HS-5 (cell line): ENCODE measurements at places on chromosomes 16 and 17.

DNA sequence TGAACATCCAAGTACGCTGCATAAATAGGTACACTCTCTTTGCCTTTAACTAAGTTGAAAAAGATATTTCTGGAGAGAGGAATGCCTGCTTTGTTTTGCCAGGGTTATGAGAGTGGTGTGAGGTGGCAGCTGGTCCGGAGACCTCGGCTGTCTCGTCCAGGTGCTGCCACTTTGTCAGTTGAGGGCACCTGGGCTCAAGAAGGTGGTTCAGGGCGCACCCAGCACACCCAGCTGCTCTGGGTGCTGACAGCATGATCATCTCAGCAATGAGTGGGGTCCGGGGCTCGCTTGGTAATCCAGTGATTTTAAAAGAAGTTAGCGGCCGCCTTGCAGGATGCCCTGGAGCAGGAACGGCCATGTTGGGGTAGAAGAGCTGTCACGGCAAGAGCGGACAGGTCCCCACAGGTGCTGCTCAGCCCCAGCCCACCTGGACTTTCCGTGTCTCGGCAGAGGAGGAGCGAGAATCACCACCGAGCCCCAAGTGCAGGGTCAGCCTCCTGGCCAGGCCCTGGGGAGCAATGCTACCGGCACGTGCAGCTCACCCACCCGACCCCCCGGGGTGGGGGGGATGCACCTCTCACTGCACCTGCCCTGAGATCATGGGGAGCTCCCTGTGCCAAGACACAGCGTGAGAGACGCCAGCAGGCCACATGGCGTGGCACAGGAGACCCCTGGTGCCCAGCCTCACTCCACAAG lies 67.4 kb upstream of the CHMP6 start:
- no peak for DNase-seq

DNA sequence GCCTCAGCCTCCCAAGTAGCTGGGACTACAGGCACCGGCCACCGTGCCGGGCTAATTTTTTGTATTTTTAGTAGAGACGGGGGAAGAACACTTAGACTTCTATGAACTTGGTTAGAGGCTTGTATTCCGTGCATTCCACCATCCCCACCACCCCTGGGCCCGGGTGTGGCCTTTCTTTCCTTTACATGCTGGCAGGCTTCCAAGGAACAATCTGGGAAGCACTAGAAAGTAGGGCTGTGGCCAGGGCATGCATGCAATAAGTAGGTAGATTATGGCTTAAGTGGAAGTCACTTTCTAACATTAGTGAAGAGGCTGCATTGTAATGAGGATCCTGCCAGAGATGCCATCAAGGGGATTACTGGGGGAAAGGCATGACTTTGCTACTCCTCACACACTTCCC lies 171.6 kb downstream of the SHISA6 start:
- no peak for DNase-seq

GRCh38 chr16:56824331-56824730 lies 40.7 kb upstream of the SLC12A3 start:
- no peak for DNase-seq

DNA sequence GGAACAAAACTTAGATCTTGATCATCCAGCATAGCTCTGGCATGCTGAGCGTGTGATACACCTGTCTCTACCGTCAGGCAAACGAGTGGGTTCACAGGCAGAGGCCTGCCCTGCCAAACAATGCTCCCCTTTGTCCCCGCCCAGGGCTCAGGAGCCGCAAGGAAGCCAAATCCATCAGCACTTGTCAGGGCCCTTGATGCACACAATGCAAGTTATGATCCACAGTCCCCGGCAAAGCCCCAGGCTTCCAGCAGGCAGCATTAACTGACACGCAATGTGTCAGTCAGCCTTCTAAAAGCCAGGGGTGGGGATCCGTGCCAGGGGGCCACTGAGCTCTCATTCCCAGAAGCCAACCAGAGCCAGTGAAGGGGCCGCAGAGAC lies 460.9 kb downstream of the SLC39A11 start:
- DNase-seq: no peak

GRCh38 chr17:61397086-61397842 lies 2.4 kb upstream of the TBX2 start:
- no peak for DNase-seq

GRCh38 chr17:81097943-81098308 lies 63.0 kb downstream of the BAIAP2 start:
- DNase-seq: no peak

- DNase-seq: no peak
Measured at GRCh38 chr16:82364690-82365089, 194.7 kb upstream of the MPHOSPH6 start.

DNA sequence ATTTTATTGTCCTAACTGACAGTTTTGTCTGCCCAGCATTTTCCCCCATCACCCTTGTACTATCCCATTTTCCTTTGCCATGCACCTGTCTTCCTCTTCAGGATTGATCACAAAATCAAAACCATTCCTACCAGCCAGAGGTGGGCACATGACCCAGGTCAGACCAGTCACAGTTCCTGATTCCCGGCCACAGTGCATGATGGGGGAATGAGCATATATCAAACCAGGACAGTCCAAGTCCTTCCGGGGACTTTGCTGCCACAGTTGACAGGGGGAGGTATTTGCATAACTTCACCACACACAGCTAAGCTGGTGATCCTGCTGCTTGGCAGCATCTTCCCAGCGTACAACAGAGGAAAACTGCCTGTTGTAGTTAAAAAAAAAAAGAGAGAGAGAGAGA lies 493.9 kb downstream of the WWOX start:
- DNase-seq: no peak

- DNase-seq: no peak
Measured at GRCh38 chr16:7745276-7745675, 412.6 kb downstream of the RBFOX1 start.

DNA sequence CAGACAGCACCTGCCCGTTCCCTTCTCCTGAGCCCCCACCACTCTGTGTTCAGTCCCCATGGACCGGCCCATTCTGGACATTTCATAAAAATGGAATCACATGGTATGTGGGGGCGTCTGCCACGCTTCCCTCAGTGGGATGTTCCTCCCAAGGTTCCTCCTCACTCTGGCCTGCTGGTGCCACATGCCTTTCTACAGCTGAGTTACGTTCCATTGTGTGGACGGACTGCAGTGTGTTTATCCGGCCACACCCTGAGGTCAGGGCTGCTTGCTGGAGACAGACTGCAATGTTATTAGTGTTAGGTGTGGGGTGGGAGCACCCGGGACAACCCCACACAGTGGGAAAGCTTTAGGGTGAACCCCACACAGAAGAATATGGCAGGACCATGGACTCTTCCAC lies 5.9 kb upstream of the AATK start:
- DNase-seq: no peak

- DNase-seq: no peak
Measured at GRCh38 chr17:72357764-72358365, 237.0 kb downstream of the SOX9 start.

- peak; percentile 59 for DNase-seq
Measured at GRCh38 chr17:12618557-12618956, 47.1 kb upstream of the MYOCD start.

- no peak for DNase-seq
Measured at GRCh38 chr17:12579288-12579687, 86.4 kb upstream of the MYOCD start.

- DNase-seq: no peak
Measured at GRCh38 chr17:72657467-72658317, 434.8 kb downstream of the SLC39A11 start.

GRCh38 chr17:74670329-74670728 lies 42.4 kb downstream of the CD300LF start:
- no peak for DNase-seq

- DNase-seq: no peak
Measured at GRCh38 chr17:1109606-1110540, 69.9 kb downstream of the ABR start.

DNA sequence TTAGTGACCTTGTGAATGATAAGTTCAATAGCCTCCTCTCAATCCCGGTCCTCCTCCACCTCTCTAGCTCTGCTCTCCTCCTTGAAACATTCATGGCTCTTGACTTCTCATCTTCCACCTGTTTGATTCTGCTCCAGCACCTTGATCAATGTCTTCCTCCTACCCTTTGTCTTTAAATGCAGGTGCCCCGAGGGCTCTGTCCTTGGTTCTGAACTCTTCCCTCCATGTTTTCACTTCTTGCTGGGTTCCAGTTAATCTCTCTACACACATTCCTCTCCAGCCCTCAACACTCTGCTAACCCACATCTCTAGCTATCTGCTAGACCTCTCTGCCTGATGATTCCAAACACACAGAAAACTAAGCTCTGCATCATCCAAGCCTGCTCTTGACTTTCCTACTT lies 13.4 kb downstream of the CD300E start:
- no peak for DNase-seq

DNA sequence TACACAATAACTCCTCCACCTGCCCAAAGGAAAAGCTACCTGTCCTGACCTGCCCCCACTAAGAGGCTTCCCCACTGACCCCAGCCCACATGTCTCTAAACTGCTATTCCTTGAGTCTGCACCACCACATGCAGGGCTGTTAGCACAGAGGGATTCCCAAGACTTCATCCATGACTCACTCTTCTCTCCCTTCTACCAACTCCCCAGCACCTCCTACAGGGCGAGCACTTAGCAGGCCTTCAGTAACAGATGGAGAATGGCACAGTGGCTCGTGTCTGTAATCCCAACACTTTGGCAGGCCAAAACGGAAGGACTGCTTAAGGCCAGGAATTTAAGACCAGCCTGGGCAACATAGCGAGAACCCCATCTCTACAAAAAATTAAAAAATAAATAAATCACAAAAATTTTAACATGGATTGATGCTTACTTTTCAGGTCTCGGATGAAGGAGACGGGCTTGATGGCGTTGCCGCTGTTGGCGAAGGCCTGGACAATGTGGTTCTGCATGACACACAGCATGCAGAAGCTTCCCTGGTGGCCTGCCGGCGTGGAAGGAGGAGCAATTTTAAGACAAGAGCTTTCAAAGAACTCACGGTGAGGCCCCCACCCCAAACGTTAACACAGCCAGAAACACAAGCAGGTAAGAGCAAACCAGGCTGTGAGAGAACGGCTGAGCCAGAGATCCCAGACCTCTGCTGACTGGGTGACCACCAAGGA lies 12.0 kb downstream of the USP36 start:
- DNase-seq: no peak

GRCh38 chr16:16983582-16983981 lies 487.2 kb downstream of the XYLT1 start:
- DNase-seq: no peak

- DNase-seq: no peak
Measured at GRCh38 chr17:67051155-67051538, 6.8 kb downstream of the CACNG1 start.

DNA sequence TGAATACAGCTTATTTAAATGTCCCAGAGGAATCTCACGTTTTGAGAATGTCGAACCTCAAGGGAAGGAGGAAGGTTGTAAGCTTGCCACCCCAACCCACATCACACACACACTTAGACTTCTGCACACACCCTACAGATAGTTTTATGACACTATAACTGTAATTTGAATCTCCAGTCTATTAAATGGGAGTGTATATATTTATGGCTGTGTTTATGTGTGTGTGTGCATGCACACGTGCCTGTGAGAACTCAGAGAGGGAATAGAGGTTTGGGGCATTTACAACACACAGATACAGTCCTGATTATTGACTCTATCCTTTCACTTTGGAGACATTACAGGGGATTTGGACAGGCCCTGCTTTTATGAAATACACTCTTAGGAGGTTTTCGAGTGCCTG lies 171.5 kb upstream of the MAF start:
- no peak for DNase-seq

DNA sequence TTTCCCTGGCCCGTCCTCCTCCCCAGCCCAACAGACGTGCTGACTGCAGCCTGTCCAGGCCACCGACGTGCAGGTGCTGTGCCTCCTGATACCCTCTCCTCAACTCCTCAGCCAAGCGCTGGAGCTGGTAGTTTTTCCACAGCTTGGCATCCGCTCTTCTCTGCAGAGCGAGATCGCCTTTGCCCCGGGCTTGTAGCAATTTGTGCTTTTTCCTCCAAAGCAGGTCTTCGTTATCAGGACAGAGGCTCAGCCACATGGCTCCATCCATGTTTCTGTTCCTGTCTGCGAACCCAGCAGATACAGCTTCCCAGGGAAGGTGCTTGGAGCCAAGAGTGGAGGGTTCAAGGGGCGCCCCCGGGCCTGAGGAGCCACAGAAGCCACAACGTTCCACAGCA lies 10.9 kb downstream of the CEP295NL start:
- no peak for DNase-seq

DNA sequence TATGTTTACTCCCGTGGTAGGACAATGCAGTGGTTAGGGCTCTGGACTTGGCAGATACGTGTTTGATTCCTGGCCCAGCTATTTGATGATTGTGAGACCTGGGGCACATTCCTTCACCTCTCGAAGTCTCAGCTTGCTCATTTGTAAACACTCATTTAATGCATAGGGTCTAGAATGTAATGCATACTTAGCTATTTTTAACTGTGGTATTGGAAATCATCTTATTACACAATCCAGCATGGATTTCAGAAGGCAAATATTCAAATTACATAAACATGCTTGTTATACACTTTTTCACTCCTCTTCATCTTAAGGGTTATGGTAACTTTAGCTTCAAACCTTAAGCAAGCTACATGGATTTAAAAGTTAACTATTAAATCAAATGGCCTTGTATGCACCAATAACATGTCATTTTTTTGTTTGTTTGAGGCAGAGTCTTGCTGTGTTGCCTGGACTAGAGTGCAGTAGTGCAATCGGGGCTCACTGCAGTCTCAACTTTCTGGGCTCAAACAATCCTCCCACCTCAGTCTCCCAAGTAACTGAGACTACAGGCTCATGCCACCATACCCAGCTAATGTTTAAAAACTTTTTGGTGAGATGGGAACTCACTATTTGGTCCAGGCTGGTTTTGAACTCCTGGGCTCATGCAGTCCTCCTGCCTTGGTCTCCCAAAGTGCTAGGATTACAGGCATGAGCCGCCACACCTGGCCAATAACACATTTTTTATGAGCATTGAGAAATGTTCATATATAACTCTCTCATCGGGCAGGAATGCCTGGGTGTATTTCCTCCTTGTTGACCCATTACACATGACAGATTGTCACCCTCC lies 52.5 kb downstream of the VAT1L start:
- DNase-seq: peak; percentile 34

DNA sequence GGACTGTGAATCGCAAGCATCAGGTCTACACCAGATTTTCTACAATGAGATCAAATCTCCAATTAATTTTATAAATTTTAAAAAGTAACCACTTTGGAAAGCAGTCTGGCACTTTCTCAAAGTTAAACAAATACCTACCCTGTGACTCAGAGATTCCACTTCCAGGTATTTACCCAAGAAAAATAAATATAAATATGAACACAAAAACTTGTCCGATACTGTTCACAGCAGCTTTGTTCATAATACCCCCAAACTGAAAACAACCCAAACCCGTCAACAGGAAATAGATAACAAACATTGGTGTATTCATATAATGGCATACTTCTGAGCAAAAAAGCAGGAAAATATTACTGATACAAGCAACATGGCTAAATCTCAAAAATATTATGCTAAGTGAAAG lies 12.1 kb downstream of the ZDHHC7 start:
- no peak for DNase-seq

- no peak for DNase-seq
Measured at GRCh38 chr16:20401066-20401465, 3.5 kb downstream of the PDILT start.

GRCh38 chr16:2339521-2340484 lies 725 bp downstream of the ABCA3 start:
- DNase-seq: no peak
